ENCODE measurements at places on chromosomes 5 and 9.

DNA sequence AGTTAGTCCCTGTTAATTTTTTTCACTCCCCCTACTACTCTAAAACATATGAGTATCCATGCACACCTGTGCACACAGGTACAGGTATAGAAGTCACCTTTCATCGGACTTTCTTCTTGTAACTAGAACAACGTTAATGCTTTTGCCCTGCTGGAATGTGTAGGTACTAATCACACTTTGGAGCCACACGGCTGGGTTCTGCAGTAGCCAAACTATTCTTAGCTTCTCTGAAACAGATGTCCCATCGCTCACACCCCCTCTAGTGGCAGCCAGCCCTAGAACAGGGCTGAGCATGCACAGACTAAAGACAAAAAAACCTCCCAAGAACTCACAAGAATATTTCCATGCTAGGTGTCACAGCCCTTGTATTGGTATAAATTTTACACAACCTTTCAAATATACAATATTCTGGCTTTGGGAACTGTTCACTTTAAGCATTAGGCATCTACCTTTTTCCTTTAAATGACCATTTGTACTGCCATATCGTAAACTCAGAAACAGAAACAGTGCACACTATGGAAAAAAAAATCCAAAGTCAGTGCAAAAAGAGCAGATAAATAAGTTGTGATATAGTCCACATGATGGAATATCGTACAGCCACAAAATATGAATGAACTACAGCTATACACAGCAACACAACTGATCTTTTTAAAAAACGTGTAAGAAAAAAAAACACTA, 64.0 kb downstream of the RETREG1 start:
- peak; percentile 19 for DNase-seq

- DNase-seq = no peak
These were observed 79.1 kb downstream of the UGCG start for GRCh38 chr9:111975709-111976108.

DNA sequence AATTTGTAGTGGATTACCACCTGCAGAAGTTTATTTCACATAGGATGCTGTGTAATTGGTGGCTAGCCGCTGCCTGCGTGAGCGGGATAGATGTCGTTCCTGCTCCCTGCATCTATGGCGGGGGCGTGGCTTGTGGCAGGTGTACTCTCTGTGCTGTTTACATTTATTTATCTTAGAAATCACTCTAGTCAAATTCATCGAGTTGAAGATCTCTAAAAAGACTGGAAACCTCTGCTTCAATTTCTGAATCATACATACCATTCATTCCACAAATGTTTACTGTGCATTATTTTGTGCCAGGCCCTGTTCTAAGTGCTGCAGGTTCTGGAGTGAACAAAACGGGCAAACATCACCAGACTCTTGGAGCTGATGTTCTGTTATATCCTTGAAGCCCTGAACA, 11.9 kb downstream of the ROPN1L start:
- no peak for DNase-seq

- DNase-seq = no peak
These were observed 100.8 kb upstream of the CD180 start for GRCh38 chr5:67297376-67297775.

DNA sequence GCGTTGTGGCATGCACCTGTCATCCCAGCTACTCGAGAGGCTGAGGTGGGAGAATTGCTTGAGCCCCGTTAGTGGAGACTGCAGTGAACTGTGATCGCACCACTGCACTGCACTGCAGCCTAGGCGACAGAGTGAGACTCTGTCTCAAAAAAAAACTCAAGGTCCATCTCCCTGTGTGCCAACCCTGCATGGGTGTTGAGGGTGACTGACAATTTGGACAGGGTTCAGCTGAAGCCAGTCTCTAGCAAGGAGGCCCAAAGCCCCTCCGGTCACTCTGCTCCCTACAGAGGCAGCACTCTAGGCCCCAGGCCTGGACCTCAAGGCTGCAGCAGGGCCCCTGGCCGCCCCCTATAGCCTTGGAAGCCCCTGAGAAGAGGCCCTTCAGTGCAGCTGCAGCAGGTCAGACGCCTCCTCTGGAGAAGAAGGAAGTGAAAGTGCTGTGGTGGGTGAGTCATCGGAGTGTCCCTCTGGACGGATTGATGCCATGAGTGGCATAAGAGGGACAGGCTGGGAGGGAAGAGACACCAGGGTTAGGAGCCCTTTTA, 39.2 kb upstream of the NEK6 start:
- no peak for DNase-seq

DNA sequence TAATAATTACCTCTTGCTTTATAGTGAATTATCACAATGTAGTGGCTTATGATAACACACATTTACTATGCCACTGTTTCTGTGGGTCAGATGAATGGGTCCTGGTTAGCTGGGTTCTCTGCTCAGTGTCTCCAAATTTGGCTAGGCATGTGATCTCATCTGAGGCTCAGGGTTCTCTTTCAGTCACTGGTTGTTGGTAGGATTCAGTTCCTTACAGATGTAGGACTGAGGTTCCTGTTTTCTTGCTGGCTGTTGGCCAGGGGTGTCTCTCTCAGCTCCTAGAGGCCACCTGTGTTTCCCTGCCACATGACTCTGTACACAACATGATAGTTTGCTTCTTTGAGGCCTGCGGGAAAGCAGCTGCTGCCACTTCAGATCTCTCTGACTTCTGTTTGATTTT, 7.1 kb downstream of the NFX1 start:
- DNase-seq = no peak

GRCh38 chr9:38066197-38066913, 2.7 kb downstream of the SHB start:
- no peak for DNase-seq

- no peak for DNase-seq
These were observed 240.1 kb upstream of the GRAMD2B start for GRCh38 chr5:126182971-126183695.

- DNase-seq = no peak
These were observed 31.9 kb downstream of the OR2K2 start for GRCh38 chr9:111298111-111298510.

DNA sequence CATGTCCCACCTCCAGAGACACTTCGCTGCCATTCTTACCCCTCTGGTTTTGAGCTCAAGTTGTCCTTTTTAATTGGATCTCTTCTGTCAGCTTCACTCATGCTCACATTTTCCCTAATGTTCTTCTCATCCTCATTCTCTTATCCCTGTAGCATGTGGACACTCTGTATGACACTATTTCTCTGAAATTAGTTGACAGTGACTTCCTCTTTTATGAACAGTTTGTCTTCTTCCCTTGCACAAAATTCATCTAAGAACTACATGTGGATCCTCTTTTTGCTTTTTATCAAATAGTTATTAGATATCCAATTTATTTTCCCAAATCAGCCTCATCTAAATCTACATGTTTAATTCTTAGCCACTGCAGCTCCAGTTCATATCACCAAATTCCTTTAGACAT, 676.2 kb downstream of the MAT2B start:
- DNase-seq = no peak

DNA sequence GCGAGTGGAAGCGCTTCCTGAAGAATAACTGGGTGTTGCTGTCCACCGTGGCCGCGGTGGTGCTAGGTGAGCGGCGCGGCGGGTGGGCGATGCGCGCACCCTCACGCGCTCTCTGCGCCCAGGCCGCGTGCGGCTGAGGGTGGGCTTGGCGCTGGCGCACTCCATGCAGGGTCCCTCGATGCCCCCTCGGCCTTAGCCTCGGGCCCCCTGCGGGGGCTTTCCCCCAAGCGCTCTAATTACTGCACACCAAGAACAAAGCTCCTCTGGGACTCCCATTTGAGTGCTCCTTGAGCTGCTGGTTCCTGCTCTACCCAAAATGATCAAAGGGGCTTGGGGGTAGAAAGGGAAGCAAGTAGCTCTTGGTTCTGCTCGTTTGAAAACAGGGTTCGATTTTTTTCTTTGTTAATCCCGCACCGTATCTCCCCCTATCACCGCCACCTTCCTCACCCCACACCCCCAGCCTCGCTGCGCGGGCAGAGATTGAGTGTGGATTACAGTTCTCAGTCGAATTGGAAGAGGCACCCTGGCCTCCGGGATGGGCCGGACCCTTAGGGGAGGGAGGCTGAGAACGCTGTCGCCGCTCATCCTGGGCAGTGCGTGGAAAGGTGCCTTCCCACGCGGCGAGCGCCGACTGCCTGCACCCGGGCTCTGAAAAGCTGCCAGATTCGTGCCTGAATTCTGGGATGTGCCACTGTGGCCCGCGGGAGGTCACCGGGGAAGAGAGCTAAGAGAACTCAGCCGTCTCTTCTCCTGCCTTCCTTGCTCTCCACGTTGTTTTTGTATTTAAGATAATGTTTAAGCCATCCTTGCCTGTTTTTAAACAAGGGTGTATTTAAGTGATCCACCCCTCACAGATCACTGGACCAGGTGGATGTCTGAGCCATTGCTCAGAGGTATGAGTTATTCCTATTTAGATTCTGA, 697 bp downstream of the SLC1A1 start:
- DNase-seq = no peak

DNA sequence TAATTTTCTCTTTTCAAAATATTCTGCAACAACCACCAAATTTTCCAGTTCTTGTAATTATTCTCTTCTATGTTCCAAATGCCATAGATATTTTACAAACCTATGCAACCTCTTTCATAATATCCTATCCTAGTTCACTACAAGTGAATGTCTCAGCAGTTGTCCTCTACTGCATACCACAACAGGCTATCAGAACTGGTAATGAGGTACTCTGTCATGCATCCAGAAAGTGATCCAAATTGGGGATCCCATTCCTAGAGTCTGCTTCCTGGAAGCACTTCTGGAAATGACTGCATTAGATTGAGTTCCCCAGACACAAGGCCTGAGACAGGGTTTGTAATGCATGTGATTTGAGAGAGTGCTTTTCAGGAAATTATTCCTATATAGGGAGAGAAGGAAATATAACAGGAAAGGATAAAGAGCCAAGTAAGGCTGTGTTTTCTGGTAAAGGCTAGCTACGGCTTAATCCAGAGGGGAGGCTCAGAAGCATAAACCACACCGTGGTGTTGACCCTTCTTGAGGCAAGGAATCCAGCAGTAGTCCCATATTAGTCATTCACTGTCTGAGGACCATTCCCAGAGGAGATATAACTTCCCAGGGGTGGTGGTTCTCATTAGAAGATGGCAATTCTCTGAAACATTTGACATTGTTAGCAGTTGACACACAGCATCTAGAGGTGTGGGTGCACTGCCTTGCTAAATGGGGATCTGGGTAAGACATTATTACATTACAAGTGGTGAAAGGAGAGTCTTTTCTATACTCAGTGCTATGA, 80.3 kb upstream of the FST start:
- no peak for DNase-seq

DNA sequence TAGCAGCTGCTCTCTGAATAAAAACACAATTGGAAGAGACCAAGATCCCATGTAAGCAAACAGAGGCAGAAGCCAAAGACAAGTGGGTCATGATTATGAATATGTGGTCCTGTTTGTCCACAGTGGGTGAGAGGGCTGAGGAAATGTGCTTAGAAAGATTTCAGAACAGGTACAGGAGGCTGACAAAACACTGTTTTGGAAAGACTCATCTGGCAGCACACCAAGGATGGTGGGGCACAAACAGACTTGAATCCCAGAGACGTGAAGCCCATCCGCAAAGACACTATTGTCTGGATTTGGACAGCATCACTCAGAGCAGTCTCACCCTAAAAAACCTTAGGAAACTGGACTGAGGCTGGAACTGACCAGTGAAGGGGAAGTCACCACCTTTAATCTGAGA, 85.0 kb downstream of the ADRB2 start:
- no peak for DNase-seq

GRCh38 chr5:157443041-157443549, 16.9 kb upstream of the NIPAL4 start:
- no peak for DNase-seq

GRCh38 chr5:141637123-141637766, 448 bp downstream of the RELL2 start:
- DNase-seq = peak; percentile 29

GRCh38 chr5:156481741-156482140, 154.8 kb downstream of the SGCD start:
- no peak for DNase-seq

DNA sequence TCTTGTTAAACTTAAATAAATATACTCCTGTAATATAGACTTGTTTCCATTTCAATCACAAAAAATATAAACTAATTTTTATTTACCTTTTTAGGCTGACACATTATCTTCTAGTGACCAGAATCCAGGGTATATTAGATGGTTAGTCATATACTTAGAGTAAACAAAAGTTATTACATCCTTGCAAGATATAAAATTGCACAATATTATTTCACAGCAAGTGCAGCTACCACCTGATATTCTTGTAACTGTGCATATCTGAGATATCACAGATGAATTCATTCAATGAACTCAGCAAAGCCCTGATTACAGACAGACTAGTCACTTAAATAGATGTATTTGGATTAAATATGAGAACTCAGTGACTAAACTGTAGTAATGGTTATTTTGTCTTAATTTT, 25.6 kb upstream of the ARRDC3 start:
- DNase-seq = no peak

DNA sequence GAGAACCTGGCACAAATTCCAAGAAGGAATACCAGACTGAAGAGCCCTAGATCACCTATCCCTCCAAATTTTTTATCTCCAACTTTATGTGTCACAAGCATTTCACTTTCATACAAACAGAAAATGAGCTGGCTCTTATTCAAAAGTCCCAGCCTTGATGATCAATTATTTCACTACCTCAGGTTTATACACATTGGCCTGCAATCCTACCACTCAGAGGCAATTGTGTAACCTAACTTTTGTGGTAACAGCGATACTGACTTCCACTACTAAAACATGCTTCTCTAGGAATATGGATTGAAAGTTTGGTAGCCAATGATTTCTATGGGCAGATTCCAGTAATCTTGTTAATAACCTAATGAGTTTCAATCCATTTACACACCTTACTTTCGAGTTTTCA, 10.5 kb downstream of the RNF38 start:
- DNase-seq = no peak

DNA sequence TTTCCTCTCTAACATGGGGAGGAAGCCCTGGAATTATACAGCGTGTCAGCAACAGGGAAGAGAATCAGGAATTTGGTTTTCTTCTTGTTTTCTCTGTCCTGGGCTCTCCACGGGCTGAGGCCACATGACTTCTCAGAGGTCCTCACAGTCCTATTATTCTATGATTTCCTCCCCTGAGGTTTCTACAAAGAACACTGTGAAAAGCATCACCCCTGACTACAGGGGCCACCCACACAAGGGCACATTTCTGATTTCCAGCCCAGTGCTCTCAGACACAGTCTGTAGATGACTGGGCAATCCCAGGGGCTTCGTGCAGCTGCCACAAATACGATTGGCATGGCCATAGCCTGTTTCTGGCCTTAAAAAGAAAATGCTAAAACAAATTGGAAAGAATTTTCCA, 284.9 kb downstream of the CEMIP2 start:
- DNase-seq = no peak

DNA sequence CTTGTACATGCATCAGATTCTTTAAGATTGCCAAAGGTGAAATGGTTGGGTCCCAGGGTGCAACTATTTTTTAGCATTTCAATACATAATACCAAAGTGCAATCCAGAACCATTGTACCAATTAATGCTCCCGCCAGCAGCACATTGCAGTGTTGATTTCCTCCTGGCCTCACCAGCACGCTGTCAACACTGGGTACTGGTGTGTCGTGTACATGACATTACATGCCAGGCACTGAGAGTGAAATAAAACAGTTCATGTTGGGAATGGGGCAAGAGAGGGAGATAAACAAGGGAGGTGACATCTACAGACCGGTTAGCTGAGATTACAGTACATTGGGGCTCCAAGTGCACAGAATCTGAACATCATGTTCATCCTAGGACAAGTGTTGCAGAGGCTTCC, 37.8 kb downstream of the HMGCS1 start:
- DNase-seq = no peak

All from stimulated activated CD8-positive, alpha-beta memory T cell treated with anti-CD3 and anti-CD28 coated beads, Interleukin-15, amount 100 ng/mL, for 24 hours (primary cell).